ENCODE measurements at places on chromosomes 4 and X. TPM values are rescaled to one million over a fixed set of nuclear protein-coding genes. Genes with fewer than 3 reads are reported as not detected.

DNA sequence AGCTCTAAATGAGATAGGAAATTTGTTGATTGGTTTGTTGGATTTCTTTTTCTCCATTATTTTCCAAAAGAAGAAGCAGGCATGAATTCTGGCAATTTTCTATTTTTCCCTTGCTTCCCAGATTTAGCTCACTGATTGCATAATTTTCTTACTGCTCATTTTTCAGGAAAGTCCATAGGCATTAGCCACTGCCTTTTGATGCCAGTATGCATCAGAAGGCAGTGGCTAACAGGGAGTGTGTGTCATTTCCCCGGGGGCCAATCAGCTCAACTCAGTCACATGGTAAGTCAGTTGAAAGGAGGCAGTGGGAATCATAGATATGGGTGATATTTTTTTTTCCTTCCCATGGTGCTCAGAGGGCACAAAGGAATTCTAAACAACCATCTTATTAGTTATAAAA lies 156.7 kb downstream of the TRIML1 start:
- no peaks in the 10 kb centered on the region for H3K27me3 ChIP-seq
- H3K4me3 ChIP-seq, result no peak overlapping the region
- no peak overlapping the region for H3K27ac ChIP-seq
- H3K36me3 ChIP-seq, result no peaks in the 10 kb centered on the region
- DNase-seq, result no peak

GRCh38 chrX:31606771-31607170 lies 534.9 kb upstream of the FTHL17 start:
- no peak overlapping the region for H3K4me3 ChIP-seq
- DNase-seq, result no peak
- no peaks in the 10 kb centered on the region for H3K27me3 ChIP-seq
- H3K27ac ChIP-seq, result no peak overlapping the region
- H3K36me3 ChIP-seq, result no peaks in the 10 kb centered on the region
- no peaks in the 10 kb centered on the region for H3K4me1 ChIP-seq

DNA sequence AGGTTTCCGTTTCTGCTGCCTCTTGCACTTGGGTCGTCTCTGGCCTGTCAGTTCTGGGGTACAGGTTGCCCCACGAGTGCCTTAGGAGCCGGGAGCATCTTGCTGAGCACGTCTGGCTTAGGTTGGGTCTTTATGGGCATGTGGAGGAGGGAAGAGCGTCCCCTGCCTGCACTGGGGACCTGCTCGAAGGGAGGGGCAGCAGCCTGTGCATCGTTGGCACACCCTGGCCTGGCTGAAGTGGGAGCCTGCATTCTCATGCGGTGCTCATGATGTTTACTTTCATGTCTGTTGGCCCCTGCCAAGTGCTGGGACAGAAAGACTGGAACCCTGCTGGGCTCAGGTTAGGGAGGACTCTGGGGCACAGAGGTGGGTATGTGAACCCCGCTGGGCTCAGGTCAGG lies 23.8 kb upstream of the TADA2B start:
- no peak overlapping the region for H3K27ac ChIP-seq
- no peak overlapping the region for H3K4me3 ChIP-seq
- no peaks in the 10 kb centered on the region for H3K27me3 ChIP-seq

DNA sequence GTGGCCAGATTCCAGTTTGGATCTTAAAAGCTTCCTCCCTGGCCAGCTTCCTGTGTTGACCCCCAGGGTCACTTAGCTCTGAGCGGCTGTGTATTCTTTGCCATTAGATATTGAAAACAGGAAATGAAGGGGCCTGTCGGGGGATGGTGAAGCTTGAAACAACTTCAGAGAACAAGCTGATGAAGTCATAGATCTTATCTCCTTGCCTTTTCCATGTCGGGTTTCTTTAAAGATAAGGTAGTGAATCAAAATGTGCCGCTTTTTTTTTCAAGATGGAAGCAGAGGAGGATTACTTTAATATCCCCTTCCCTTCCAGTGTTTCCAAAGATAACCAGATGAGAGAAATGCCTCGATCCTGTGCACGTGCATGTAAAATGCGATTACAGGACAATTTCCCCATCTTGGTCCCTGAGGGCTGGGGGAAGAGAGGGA lies 508.5 kb downstream of the MID1IP1 start:
- peaks cover 3% of the 10 kb centered on the region for H3K36me3 ChIP-seq
- no peak for DNase-seq
- peak overlapping the region; percentile 89 for H3K27ac ChIP-seq
- H3K4me3 ChIP-seq, result peak overlapping the region; percentile 54
- H3K27me3 ChIP-seq, result no peaks in the 10 kb centered on the region
- H3K4me1 ChIP-seq, result peaks cover 30% of the 10 kb centered on the region

DNA sequence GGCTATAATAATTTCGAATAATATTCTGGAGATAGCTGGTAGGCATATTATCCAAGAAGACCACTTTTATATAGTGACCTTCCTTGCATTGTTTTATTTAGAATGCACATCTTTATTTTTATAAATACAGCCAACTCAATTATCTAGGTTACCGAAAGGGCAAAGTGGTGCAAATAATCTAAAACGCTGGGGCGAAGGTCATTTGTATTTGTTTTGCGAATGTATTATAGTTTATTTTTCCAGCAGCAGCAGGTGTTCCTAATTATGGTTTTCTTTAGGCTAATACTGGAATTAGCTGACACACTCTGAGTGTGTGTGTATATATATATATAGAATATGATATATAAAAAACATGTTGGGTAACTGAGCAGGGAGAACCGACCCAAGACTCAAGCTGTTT lies 48.1 kb upstream of the RAP2C start:
- no peak overlapping the region for H3K4me3 ChIP-seq
- no peak for DNase-seq
- no peaks in the 10 kb centered on the region for H3K36me3 ChIP-seq
- peaks cover 2% of the 10 kb centered on the region for H3K27me3 ChIP-seq

The ETDA gene
- total RNA-seq, result not detected

DNA sequence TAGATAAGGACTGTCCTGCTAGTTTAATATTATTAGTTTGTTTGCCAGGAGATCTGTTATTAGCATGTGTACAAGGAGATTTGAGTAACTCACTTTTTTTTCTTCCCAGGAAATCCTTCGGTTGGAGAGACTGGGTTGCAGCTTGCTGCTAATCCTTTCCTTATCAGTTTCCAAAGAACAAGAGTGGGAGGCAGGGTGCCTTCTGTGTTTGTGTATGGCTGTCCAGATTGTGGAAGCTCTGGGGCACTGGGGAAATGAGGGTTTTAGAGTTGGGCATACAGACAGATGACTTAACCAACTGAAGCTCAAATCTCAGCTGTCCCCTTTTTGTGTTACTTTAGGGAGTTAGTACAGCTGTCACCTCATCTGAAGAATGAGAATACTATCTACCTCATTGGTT lies 12.6 kb upstream of the SUPT20HL1 start:
- no peak for DNase-seq
- no peak overlapping the region for H3K4me3 ChIP-seq
- H3K36me3 ChIP-seq, result no peaks in the 10 kb centered on the region
- no peak overlapping the region for H3K27ac ChIP-seq
- no peaks in the 10 kb centered on the region for H3K27me3 ChIP-seq

Measured in activated naive CD8-positive, alpha-beta T cell treated with anti-CD3 and anti-CD28 coated beads, Interleukin-2, amount 10 ng/mL, durations not matched to agents 7 days and 5 days (primary cell).